ENCODE measurements at places on chromosomes 5 and 9.

GRCh38 chr9:104144336-104144735 lies 50.2 kb downstream of the SMC2 start:
- DNase-seq: no peak

GRCh38 chr9:32265037-32265436 lies 119.4 kb upstream of the ACO1 start:
- DNase-seq: no peak

DNA sequence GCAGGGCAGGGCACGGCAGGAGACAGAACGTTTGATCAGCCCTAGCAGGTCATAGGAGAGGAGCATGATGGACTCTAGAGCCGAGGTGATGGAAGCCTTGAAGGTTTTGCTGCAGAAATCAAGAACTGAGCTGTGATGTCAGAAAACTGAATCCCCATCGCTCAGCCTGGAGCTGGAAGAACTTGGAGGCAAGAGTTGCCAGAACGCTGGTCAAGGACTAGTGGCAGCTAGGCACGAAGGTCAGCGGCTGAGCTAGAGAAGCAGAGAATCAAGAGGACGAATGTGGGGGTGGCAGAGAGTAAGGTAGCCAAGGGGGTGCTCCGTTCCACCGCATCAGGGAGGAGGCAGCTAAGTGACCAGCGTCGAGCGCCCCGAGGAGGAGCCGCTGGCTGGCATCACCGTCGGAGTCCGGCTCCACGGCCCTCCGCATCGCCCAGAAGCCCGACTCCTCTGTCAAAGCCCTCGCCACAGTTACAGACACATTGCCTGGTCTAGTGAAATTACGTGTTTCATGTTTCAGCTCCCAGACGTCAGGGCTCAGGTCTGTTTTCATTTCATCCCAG lies 1.2 kb upstream of the GALNT10 start:
- no peak for DNase-seq

DNA sequence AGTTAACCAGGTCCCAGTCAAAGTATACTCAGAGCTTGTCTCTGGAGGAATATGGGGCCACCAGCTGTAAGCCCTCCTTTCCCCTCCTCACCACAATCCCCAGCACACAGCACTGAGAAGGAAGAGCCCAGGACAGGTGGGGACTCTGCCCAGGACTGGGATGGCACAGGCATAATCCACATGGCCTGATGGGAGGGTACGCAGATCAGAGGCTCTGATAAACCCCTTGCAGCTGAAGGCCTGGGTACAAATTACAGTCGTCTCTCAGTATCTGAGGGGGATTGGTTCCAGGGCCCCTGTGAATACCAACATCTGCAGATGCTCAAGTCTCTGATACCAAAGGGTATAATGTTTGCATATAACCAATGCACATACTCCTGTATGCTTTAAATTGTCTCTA lies 245.8 kb downstream of the CRB2 start:
- no peak for DNase-seq

GRCh38 chr9:20499013-20499412 lies 123.3 kb downstream of the MLLT3 start:
- no peak for DNase-seq

- no peak for DNase-seq
Observed at GRCh38 chr5:157350939-157351801, 85.2 kb downstream of the CYFIP2 start.

DNA sequence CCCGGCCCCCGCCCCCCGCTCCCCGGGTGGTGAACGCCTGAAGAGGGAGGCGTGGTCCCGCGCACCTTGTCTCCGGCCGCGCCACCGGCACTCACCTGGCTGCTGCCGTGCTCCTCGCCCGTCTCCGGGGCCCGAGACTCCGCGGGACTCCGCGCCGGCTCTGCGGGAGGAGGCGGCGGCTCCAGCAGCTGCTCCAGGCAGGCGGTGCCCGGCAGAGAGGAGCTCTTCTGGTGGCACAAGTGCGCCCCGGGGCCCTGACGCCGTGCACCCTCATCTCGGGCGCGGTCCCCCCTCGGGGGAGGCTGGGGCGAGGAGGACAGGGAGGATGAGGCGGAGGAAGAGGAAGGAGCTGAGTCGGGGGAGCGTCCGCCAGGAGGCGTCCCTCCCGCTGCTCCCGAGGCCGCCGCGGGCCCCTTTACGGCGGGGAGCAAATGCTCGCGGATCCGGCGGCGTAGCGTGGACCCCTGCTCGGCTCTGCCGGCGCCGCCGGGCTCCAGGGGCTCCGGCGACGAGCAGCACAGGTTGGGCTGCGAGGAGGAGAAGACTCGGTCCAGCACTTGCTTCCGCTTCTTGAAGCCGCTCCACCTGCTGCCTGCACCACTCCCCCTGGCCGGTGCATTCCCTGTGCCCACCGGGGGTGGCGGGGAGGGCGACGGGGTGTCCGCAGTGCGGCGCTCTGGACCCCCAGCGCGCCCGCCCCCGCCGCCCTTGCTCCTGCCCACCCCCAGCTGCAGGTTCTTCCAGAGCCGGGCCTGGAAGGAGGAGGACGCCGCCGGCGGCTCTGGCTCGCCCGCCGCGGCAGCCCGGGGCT lies 928 bp downstream of the MCTP1 start:
- peak; percentile 22 for DNase-seq

DNA sequence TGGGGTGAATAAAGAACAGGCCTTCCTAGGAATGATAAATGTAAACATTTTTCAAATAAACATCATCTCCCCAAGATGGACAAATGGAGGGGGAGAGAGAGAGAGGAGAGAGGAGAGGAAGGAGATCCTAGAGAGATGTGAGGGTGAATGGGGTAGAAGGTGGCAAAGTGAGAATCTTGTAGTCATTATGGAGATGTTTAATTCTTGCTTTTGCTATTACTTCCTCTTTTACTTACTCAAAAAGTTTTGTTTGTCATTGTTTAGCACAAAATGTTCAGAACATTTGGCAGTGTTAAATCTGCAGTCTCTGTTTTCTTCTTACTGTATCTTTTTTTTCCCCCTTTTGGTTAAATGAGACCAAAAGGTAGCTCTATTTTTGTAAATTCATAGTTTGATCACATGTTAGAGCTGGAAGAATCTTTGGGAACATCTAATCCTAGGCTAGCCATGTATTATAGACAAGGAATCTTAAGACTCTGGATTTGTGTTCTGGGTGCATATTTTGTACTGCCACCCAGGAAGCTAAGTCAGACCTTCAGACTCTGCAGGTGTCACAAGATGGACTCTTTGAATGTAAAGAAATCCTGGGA lies 266.1 kb downstream of the NTRK2 start:
- DNase-seq: no peak

DNA sequence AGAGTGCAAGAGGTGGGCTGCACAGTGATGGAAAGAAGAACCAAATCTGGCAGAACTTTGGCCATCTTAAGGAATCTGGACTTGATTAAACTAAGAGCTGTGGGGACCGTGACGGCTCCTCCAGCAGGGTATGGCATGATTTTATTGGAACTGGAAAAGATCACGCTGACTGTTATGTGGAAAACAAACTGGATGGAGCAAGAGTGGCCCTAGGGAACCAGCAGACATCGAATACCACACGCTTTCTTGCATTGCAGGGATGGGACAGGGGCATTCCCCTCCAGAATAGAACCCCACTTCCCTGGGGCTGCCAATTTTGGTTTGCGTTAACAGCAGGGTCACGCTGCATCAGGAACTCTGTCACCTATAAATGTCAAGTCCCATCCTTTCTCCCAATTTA lies 38.8 kb downstream of the INSYN2B start:
- DNase-seq: no peak

All from spinal cord (tissue), 10 donors.